ENCODE measurements at places on chromosomes 6 and 20. TPM values are rescaled to one million over a fixed set of nuclear protein-coding genes. Genes with fewer than 3 reads are reported as not detected.

Gene MICB
- polyA plus RNA-seq = 10.2 TPM

Gene KPNA5
- 15.7 TPM for polyA plus RNA-seq

Gene GPR6
- not detected for polyA plus RNA-seq

Gene GLP1R
- not detected for polyA plus RNA-seq

Gene SLC22A2
- polyA plus RNA-seq = not detected

Gene WFDC5
- polyA plus RNA-seq = not detected

Gene FAM162B
- not detected for polyA plus RNA-seq

Gene RAET1L
- polyA plus RNA-seq = not detected

Gene TDRD6
- polyA plus RNA-seq = not detected

Gene E2F1
- polyA plus RNA-seq = 0.18 TPM

Gene PSORS1C1
- polyA plus RNA-seq = not detected

Gene RWDD1
- polyA plus RNA-seq = 50.6 TPM

Gene IL20RA
- polyA plus RNA-seq = not detected

Gene DSP
- polyA plus RNA-seq = 6.3 TPM

Gene HLA-DMB
- polyA plus RNA-seq = 1,202 TPM

Gene IRAK1BP1
- polyA plus RNA-seq = 2.3 TPM

Gene SMIM13
- polyA plus RNA-seq = 2.5 TPM

Gene MEI4
- polyA plus RNA-seq = not detected

Gene HTR1E
- polyA plus RNA-seq = not detected

Gene BANF2
- polyA plus RNA-seq = not detected

Gene ZNF217
- polyA plus RNA-seq = 31.0 TPM

Gene CST1
- polyA plus RNA-seq = not detected

Gene EPHA7
- not detected for polyA plus RNA-seq

Gene TRIM10
- polyA plus RNA-seq = not detected

Gene TRIM31
- polyA plus RNA-seq = not detected

Gene CUTA
- 263 TPM for polyA plus RNA-seq

Gene KCNK16
- not detected for polyA plus RNA-seq

Gene MDFI
- polyA plus RNA-seq = not detected

Gene PXMP4
- polyA plus RNA-seq = 7.4 TPM

Gene OTOR
- not detected for polyA plus RNA-seq

Gene MTFR2
- polyA plus RNA-seq = 0.25 TPM

Gene PTK6
- 0.21 TPM for polyA plus RNA-seq

Gene DNAH8
- polyA plus RNA-seq = not detected

Gene IL17F
- not detected for polyA plus RNA-seq

Gene TRAPPC3L
- not detected for polyA plus RNA-seq

Gene RGS17
- not detected for polyA plus RNA-seq

Gene PRR18
- polyA plus RNA-seq = not detected

Gene BFSP1
- polyA plus RNA-seq = not detected

Gene TSPO2
- polyA plus RNA-seq = not detected

Gene CYP21A2
- polyA plus RNA-seq = not detected

Gene SLC24A3
- polyA plus RNA-seq = not detected

Gene BTNL2
- polyA plus RNA-seq = not detected

Gene MUC21
- polyA plus RNA-seq = not detected

Gene MAS1
- polyA plus RNA-seq = not detected

Gene DOK5
- not detected for polyA plus RNA-seq

Gene MROH8
- 0.89 TPM for polyA plus RNA-seq

Gene STX11
- polyA plus RNA-seq = 3.6 TPM

Gene TCP11
- polyA plus RNA-seq = not detected

Gene LIME1
- 19.0 TPM for polyA plus RNA-seq

Gene TNNC2
- 1.2 TPM for polyA plus RNA-seq

Gene SOX12
- polyA plus RNA-seq = 0.15 TPM

All from naive B cell (primary cell).